ENCODE measurements at places on chromosomes 2 and 18. TPM values are rescaled to one million over a fixed set of nuclear protein-coding genes. Genes with fewer than 3 reads are reported as not detected.

The PAIP2B gene
- 30.7 TPM for total RNA-seq

The CYRIA gene
- total RNA-seq = 3.7 TPM

The NAT8 gene
- total RNA-seq = not detected

The SIX2 gene
- total RNA-seq = 0.89 TPM

- DNase-seq = no peak
Observed at GRCh38 chr2:161063946-161064306, 96.3 kb upstream of the TANK start.
